ENCODE measurements at places on chromosomes 12 and 14. TPM values are rescaled to one million over a fixed set of nuclear protein-coding genes. Genes with fewer than 3 reads are reported as not detected.

The COX8C gene
- not detected for polyA plus RNA-seq

The DIO2 gene
- polyA plus RNA-seq, result 29.6 TPM

The KLHDC1 gene
- polyA plus RNA-seq, result 4.1 TPM

GRCh38 chr12:130761537-130762318, 45.6 kb upstream of the RIMBP2 start:
- DNase-seq, result peak; percentile 76

The CAPZA3 gene
- polyA plus RNA-seq, result not detected

DNA sequence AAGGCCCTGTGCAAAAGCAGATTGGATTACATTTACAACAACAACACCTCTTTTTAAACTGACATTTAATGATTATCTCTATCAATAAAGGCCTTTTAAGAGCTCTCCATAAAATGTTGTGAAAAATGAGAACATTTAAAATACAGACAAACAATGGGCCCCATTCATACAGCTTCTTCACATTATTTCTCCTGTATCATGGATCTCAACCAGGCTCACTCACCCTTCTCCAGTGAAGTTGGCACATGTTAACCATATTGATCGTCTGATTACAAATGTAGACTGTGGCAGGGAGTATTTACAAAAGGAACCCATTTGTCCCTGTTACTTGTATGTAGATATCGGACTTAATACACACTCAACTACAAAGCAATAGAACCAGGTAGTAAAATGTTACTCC, 220.2 kb upstream of the BTG1 start:
- DNase-seq, result no peak

The MANSC4 gene
- not detected for polyA plus RNA-seq

The SNX6 gene
- 191 TPM for polyA plus RNA-seq

GRCh38 chr12:58529897-58530741, 390.2 kb downstream of the LRIG3 start:
- peak; percentile 94 for DNase-seq

The CCDC175 gene
- polyA plus RNA-seq, result not detected

The GDF3 gene
- polyA plus RNA-seq, result not detected

GRCh38 chr12:4900327-4900726, 9.4 kb upstream of the KCNA1 start:
- DNase-seq, result peak; percentile 92

- DNase-seq, result no peak
These were observed 94.5 kb upstream of the NRXN3 start for GRCh38 chr14:78075555-78076277.

The SERPINA9 gene
- 0.31 TPM for polyA plus RNA-seq

DNA sequence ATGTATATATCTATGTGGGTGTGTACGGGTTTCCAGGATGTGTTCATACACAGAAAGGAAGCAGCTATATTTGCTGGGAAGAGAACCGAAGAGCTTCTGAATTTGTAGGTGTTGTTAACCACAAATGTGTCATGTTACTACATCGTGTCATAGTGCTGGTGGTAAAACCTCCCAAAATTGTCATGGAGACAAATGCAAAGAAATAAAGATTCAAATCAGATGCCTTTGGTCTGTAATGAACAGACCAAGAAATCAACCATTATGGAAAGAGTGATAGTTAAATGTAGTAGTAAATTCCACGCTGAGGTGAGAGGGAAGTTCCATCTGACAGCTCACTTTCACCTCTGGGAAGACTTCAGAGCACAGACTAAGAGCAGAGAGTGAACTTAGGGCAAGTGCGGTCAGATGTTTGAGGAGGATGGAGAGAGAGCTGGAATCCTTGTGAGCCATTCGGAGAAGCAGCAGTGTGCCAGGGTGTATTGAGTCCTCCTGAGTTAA, 487.5 kb downstream of the TMEM121 start:
- DNase-seq, result no peak

GRCh38 chr12:1801303-1801975, 18.9 kb upstream of the LRTM2 start:
- no peak for DNase-seq

- DNase-seq, result no peak
These were observed 425.5 kb downstream of the C12orf50 start for GRCh38 chr12:87603727-87604126.

The RD3L gene
- not detected for polyA plus RNA-seq

The NAV3 gene
- polyA plus RNA-seq, result 24.2 TPM

DNA sequence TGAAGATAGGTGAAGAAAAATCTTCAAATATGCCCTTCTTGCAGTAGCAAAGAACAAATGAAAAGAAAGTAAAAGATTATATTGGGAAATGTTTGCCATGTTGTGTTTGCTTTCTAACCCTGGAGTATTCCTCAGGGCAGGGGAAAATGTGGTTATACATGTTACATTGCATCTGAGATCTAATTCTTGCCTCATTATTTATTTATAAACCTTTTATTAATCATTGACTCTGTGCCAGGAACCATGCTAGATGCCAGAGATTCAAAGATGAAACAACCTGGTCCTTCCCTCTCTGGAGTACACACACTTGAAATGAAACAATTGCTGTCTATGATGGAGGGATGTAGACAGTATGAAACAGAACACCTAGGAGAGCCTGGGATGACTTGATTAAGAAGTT, 128.1 kb upstream of the HMGA2 start:
- DNase-seq, result peak; percentile 33

The CCDC91 gene
- 31.5 TPM for polyA plus RNA-seq

GRCh38 chr12:54368025-54368708, 3.9 kb upstream of the GPR84 start:
- DNase-seq, result no peak

The BMP4 gene
- polyA plus RNA-seq, result not detected

GRCh38 chr12:97764700-97765099, 302.1 kb downstream of the RMST start:
- no peak for DNase-seq

GRCh38 chr12:130198663-130199060, 36.4 kb downstream of the FZD10 start:
- no peak for DNase-seq

The SRSF5 gene
- 227 TPM for polyA plus RNA-seq

DNA sequence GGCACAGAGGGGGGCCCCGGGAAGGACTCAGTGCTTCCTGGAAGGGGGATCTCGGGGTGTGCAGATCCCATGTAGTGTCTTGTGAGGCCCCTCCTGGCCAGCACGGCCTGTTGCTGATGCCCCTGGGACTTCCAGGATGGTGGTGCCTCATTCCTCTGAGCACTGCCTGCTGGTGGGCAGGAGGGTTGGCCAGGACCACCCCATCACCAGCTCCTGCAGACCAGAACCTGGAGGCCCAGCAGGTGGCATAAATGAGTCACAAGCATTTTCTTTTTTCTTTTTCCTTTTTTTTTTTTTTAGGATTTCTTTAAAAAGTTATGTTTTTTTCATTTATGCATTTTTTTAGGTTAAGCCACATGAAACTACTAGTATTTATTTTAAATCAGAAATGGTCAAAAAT, 8.0 kb downstream of the MMP17 start:
- peak; percentile 33 for DNase-seq

The ASPG gene
- not detected for polyA plus RNA-seq

DNA sequence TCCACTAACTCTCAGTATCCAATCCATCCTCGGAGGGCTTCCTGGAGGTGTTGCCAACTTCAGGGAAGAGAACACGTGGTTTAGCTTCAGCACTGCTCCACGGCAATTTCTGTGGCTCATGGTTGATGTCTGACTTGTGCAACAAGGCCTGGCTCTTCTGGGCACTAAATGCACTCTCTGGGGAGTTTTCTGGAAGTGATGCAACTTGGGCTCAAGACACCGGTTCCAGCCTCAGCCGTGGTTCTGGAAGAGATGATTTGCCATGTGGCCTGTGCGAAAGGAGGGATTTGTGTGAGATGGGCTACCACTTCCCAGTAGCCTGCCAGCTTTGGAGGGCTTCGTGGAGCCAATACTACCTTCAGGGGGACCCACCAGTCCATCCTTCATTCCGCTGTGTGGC, 118.6 kb upstream of the RTL1 start:
- peak; percentile 14 for DNase-seq

The ANKRD33 gene
- polyA plus RNA-seq, result not detected

GRCh38 chr12:30847259-30847658, 79.3 kb upstream of the TSPAN11 start:
- peak; percentile 77 for DNase-seq
